ENCODE measurements at places on chromosomes 6 and 20. TPM values are rescaled to one million over a fixed set of nuclear protein-coding genes. Genes with fewer than 3 reads are reported as not detected.

- DNase-seq = peak; percentile 94
Observed at GRCh38 chr20:45095805-45096238, 5.1 kb downstream of the KCNS1 start.

Gene PHACTR3
- not detected for total RNA-seq

Gene HLA-DRB1
- total RNA-seq = 1.1 TPM

- DNase-seq = no peak
Observed at GRCh38 chr6:150894935-150895552, 29.5 kb downstream of the MTHFD1L start.

DNA sequence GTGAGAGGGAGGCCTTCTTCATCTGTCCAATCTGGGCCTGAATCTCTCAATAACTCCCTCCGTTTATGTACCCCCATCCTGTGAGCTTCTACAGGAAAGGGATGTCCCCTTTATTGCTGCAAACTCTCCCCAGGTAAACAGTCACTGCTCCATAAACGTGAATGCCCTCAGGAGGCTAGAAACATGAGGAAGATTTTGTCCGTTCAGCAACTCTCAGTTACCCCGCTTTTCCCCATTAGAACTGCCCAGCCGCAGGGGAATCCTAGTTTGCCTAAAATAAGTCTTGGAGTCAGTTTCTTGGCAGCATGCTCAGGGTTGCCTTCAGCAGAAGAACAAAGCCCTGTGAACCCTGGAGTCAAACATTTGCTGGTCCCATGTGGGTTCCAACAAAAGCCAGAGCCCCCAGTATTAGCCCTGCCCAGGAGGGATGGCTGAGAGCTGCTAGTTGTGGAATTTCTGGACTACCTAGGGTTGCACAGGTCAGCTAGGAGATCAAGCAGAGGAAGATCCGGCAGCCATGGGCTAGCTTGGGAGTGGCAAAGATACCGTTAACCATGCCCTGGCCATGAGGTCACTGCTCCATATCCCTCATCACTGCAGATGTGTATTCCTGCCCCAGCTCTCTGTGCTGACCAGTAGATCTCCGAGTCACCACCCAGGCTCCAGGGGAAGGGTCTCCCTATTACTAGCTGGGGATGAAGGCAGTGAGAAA lies 640 bp downstream of the LRRN4 start:
- peak; percentile 58 for DNase-seq

- no peak for DNase-seq
Observed at GRCh38 chr6:169075211-169075914, 178.3 kb downstream of the THBS2 start.

DNA sequence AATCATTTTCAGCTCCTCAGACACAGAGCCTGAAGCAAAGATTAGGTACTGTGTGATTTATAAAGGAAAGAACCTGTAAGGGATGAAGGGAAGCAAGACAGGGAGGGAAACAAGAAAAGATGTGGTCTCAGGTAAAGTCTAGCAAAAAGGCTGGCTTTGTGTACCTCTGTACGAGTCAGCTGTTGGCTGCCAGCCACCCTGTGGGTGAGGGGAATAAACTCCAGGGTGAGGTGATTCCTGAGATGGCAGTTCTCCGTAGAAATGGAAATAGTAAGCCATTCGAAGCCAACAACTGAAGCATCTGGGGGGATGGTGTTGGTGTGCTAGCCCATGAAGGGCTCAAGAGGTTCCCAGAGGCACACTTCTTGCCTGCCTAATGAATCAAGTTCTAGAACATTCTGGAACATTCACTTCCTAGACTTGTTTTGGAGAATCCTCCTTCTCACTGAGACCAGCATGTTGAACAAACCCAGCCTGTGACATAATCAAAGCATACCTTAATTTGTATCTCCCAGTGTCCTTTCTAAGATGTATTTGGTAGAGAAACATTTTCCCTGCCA lies 10.6 kb upstream of the TTPAL start:
- DNase-seq = no peak

GRCh38 chr6:37042150-37042549 lies 36.7 kb downstream of the FGD2 start:
- no peak for DNase-seq

Gene TMEM217
- 3.3 TPM for total RNA-seq

- DNase-seq = peak; percentile 97
Observed at GRCh38 chr20:50029697-50030461, 47.1 kb downstream of the SNAI1 start.

Gene IL17F
- not detected for total RNA-seq

- no peak for DNase-seq
Observed at GRCh38 chr6:169145496-169145895, 108.2 kb downstream of the THBS2 start.

- DNase-seq = no peak
Observed at GRCh38 chr6:111764238-111765175, 108.7 kb downstream of the FYN start.

GRCh38 chr20:20877079-20877478 lies 164.6 kb upstream of the RALGAPA2 start:
- DNase-seq = no peak

Gene PERP
- total RNA-seq = 7.7 TPM
